GM10248 (cell line): ENCODE measurements at places on chromosomes 16 and 17.
A peak's percentile ranks its signal among the peaks of the same experiment; 100 is the strongest.

GRCh38 chr16:14014284-14014625 is 56.9 kb upstream of the MRTFB start:
- DNase-seq = no peak

GRCh38 chr17:72971226-72971880 is 121.1 kb downstream of the SLC39A11 start:
- DNase-seq = no peak

GRCh38 chr16:80197741-80198201 is 343.0 kb upstream of the DYNLRB2 start:
- no peak for DNase-seq

DNA sequence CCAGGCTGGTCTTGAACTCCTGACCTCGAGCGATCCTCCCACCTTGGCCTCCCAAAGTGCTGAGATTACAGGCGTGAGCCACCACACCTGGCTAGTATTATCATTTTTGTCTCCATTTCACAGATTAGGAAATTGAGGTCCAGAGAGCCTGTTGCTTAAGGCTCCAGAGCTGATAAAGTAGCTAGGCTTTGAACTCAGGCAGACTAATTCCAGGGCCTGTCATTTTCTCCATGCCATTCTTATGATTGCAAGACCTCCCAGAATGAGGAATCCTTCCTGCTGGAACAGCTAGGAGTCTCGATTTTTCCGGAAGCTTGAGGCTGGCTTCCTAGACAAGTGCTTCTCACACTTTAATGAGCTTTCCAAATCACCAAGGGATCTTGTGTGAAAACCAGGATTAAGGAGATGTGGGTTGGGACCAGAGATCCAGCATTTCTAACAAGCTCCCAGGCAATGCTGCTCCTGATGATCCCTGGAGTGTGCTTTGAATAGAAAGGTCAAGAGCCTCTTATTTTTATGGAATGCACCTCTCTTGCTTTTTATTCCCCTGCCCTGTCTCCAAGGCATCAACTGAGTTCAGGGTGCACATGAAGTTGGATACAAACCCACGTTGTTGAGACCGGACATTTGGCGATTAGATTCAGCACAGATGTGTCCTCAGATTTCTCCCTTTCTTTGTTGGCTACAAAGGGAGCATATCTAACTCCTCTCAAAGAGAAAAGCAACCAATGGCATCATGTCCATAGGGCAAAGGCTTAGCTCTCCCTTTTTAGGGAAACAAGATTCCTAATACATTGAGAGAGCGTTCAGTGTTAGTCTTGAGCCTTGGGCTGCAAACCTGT is 40.3 kb upstream of the FAM20A start:
- no peak for DNase-seq

GRCh38 chr17:48497103-48497502 is 33.7 kb downstream of the HOXB1 start:
- DNase-seq = no peak

GRCh38 chr17:48593126-48593829 is at the start of gene HOXB5:
Gene HOXB5, minus strand, starts transcription at chr17:48593779. Its CDS starts 97 bp downstream, at chr17:48593682.
- no peak for DNase-seq

GRCh38 chr17:36647636-36648035 is 46.3 kb downstream of the MRM1 start:
- DNase-seq = no peak

- DNase-seq = no peak
Measured at GRCh38 chr17:37067555-37068111, 118.9 kb downstream of the AATF start.

GRCh38 chr17:74957935-74958740 is 14.4 kb downstream of the HID1 start:
- DNase-seq = peak; percentile 86

- no peak for DNase-seq
Measured at GRCh38 chr17:49766918-49767530, 3.1 kb upstream of the FAM117A start.

DNA sequence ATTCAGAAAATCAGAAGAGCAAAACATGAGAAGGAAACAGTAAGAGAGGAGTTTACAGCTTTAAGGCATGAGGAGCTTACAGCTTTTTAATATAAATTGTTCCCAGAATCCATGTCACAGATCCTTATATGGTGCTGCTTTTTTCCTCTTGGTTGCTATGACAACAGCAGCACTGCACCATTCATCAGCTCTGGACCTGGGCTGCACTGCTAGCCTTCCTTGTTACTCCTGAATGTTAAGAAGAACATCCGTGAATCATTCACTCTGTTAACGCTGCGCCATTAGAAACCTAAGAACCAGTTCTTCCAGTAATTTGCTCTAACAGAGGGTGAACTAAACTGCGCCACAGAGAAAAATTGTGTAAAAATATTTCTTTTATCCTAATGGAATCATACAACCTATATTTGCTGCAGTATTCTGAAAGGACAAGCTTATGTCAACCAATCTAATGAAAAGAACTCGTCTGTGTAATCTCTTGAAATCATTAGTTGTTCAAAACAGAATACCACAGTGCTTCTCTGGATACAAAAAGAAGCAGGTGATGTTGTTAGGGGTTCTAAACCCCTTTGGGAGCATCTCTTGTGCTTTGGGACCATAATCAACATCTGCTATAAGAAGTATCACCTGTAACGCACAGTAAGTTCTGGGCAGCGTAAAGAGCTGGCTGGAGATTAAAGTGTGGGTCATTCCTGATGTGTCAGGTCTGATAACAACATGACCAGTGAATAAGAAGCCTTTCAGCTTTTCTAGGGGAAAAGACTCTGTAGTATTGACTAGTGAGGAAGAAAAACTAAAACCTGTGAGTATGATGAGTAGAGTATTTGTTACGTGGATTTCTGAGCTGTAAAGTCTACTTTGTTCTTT is 151.2 kb downstream of the TANC2 start:
- DNase-seq = no peak

- no peak for DNase-seq
Measured at GRCh38 chr16:11253009-11253994, 2.7 kb downstream of the SOCS1 start.
